Inflammatory macrophage (primary cell): ENCODE measurements at places on chromosomes 6 and 20.

- DNase-seq = no peak
Measured at GRCh38 chr6:124765280-124765679, 197.0 kb upstream of the RNF217 start.

DNA sequence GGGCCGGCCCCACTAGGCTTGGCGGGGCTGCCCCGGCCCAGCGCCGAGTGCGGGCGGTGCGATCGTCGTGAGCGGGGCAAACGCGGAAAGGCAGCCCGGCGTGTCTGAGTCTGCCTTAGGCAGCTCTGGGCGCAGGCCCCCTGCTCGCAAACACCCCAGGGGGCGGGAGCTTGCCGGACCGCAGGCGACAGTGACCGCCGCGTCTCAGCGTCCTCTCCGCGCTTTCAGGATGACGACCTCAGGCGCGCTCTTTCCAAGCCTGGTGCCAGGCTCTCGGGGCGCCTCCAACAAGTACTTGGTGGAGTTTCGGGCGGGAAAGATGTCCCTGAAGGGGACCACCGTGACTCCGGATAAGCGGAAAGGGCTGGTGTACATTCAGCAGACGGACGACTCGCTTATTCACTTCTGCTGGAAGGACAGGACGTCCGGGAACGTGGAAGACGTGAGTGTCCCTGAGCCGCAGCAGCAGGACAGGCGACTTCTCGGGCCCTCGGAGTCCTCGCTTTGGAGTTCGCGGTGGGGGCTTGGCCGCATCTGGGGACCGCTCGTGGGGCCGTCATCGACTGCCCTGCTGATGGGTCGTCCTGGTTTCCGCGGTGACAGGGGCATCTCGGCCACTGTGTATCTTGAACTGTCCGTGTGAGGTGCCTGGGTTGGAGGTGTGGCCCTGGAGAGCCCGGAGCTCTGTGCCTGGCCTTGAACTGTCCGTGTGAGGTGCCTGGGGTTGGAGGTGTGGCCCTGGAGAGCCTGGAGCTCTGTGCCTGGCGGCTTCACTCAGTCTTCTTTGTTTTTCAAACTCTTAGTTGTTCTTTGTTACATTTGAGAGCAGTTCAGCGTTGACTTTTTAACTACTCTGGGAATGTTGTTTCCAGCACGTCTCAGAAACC is 786 bp downstream of the ADRM1 start:
- peak; percentile 43 for DNase-seq

DNA sequence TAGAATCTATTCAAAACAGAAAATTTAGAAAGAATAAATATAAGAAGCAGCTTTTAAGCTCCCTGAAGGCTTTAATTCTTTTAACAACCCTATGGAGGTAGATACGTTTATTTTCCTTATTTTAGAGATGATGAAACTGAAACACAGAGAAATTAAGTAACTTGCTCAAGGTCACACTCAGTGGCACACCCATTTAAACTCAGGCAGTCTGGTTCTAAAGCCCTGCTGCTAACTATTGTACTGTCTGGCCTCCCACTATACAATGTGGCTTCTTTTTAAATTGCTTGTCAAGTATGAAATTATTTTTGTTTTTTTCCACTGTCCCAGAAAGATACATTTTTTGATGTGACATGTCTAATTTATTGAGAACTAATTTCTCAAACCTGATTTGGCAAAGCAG is 55.7 kb downstream of the FAM217A start:
- DNase-seq = peak; percentile 37

DNA sequence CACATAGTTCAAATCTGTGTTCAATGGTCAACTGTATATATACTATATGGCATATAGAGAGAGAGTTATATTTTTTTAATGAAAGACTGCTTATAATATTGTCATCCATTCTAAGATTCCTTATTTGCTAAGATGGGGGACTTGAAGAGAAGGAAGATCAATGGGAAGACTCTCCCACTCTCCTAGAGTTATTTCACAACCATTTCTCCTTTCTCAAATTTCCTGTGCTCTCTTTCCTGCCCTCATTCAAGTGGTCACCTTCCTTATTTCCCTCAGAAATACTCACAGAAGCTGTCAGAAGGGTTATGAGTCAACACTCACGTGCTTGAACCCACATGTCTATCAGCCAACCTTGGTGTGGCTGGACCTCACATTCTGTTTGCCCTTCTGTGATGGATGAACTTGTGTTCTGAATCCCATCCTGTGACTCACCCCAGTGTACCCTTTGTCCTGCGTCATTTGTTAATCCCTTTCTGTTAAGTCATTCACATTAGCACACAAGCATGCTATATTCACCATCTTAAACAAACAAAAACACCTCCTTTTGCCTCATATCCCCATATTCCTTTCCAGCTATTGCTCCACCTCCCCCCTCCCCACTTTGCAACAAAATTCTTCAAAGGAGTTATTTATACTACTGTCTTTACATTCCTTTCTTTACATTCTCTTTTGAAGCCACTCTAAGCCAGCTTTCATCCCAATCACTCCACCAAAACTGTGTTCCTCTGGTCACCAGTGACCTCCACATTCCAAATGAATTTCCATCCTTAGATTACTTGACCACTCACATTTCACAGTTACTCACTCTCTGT is 279.3 kb upstream of the TCF21 start:
- no peak for DNase-seq

- DNase-seq = no peak
Measured at GRCh38 chr6:84906514-84906913, 142.1 kb upstream of the TBX18 start.

DNA sequence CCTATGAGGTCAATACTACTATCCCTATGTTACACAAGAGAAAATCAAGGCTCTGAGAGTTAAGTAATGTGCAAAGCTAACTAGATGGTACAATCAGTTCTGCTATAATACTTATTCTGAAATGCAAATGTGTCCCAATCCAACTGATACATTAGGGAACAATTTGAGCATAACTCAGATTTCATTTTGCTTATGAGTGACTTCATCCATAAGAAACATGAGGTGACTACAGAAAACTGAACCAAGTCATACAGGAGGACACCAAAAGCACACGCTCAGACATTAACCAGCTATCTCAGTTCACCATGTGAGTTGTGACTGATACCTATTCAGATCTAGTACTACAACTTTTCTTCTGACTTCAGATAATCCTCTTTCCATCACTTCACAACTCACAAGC is 179.9 kb upstream of the RUNX2 start:
- no peak for DNase-seq

DNA sequence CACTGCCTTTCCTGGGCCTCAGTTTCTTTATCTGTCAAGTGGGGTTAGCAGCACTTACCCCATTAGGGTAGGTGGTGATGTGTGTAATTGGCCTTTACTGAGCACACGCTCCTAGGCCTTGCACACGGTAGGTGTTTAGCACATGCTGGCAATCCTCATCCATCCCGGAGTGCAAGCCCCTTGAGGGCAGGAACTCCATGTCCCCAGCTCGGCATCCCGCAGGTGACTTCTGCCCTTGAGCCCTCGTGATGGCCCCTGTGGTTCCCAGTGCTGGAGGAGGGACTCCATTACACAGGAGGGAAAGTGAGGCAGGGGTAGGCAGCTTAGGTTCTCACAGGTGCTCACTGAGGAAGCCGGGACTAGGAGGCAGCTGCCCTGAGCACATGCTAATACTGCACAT is 40.0 kb downstream of the MYH7B start:
- DNase-seq = no peak

DNA sequence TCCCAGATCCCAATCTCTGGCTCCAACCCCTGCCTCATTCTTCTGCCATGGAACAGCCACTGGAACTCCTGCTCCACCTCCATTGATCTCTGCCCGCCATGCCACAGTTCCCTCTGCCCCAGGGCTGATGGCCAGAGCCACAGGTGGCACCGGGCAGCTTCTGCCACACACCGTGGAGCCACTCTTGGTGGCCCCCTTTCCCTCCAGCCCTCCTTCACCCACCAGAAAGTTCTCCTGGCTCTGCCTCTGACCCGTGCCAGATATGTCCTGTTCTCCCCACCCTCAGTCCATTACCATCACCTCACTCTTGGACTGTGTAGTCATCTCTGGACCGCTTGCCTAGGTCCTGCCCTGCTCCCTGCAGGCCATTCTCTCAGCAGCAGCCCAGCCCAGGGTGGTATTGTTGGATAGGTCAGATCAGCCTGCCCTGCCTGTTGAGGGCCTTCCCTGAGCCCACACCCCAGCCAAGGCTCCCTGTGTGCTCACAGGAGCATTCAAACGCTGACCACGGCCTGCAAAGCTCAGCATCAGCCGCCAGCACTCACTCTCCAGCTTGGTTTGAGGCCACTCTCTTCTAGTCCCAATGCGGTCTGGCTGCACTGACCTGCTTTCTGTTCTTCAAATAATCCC is 16.8 kb upstream of the SYNDIG1 start:
- DNase-seq = no peak

DNA sequence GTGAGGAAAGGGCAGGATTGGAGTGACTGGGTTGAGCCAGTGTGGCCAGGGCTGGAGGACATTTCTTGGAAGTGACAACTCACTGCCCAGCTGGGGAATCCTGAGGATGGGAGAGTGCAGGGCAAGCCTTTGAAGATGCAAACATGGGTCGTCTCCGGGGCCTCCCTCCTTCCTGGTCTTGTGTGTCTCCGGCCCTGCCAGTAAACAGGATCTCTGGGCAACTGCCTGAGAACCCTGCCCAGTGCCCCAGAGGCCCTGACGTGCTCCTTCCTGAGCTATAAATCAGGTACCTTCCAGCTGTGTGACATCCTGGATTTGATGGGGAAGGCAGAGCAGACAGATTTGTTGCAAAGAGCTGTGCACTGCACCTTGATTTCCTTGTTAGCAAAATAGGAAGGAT is 12.9 kb upstream of the TCF15 start:
- DNase-seq = no peak

DNA sequence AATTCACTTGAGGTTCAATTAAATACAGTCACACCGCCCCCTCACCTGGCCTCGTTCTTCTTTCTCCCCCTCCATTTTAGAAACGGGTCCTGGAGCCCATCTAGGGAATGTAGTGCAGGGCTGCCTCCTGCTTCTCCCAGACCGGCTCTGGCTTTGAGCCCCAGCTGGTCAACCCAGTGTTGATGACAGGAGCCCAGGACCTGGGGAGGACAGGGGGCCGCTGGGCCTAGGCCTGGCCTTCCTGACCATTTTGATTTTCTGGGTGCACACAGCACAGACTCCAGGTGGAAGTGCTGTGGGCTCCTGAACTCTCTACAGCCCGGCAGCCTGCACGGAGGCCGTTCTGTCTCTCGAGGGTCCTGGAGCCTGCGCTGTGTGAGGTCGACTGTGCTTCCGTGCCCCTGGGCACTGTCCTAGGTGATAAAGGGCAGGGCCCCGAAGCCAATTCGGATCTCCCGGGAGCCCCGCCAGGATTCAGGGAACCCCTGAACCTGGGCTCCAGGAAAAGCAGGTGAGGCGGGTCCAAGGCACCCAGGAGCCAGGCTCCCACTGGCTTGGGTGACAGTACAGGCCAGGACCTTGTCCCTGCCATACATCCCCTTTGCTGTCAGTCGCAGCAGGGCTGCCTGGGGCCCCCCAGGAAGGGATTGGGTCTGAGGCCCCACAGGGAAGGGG is 23.3 kb downstream of the NPEPL1 start:
- DNase-seq = no peak

GRCh38 chr6:22073516-22074198 is 223.2 kb downstream of the PRL start:
- peak; percentile 50 for DNase-seq

- no peak for DNase-seq
Measured at GRCh38 chr20:51202304-51202703, 179.4 kb upstream of the KCNG1 start.

DNA sequence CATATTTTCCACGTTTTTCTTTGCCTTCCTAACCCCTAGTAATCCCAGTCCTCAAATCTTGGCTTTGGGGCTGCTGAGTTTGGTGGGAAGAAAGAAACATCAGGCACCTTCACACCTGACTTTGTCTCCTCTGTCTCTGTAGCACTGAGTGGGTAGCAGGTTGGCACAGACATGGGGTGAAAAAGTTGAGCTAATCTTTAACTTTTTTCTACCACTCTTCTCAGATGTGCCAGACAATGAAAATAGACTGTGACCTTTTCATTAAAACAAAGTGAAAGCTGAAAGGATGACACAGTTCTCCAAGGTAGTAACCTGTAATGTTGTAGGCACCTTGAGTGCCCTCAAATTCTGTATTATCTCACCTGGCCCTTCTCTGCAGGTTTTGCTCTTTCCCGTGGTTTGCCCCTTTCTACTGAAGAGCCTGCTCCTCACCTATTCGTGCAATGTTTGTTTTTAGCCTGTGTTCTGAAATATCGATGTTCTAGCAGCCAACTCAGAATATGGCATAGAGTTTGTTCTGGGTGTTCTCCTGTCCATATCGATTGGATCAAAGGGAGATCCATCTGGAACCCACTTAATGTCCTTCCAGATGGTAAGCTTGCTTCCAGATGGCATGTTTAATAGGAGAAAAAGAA is 57.8 kb upstream of the ATXN1 start:
- DNase-seq = no peak

DNA sequence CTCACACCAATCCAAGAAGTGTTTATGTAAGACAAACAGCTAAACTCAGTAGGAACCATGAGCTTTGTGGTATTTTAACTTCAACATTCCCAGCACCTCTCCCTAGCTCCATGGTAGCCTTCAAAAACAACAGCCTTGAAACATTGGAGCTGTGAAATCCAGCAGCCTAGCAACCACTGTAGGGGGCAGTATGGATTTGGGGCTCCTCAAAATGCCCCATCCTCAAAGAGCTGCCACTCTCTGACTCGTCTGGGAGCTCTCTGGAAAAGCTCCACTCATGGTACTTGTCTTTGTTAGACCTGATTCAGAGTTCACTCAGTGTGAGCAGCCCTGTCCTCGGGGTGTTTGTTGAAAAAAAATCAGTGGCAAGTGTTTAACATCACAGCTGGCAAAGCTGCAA is 82.9 kb downstream of the KIF6 start:
- DNase-seq = no peak

- DNase-seq = no peak
Measured at GRCh38 chr6:75106426-75106825, 99.4 kb downstream of the COL12A1 start.

GRCh38 chr6:91523511-91523910 is 936.6 kb upstream of the MAP3K7 start:
- no peak for DNase-seq

DNA sequence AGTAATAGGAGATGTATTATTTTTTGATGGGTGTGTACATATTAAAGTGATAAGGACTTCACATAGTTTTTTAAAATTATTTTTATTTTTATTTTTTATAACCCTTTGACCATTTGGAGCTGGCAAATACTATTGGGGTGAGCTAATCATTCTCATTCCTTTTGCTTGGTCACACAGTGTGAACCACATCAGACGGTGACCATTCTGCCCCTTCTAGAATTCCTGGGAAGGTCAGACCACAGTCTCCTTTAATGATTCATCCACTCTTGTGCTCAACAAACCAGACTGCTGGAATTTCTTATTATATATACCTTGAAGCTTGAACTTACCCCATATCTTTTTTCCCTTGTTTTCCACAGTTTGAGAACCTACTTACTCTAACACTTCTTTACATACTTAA is 23.9 kb upstream of the PRL start:
- DNase-seq = no peak

DNA sequence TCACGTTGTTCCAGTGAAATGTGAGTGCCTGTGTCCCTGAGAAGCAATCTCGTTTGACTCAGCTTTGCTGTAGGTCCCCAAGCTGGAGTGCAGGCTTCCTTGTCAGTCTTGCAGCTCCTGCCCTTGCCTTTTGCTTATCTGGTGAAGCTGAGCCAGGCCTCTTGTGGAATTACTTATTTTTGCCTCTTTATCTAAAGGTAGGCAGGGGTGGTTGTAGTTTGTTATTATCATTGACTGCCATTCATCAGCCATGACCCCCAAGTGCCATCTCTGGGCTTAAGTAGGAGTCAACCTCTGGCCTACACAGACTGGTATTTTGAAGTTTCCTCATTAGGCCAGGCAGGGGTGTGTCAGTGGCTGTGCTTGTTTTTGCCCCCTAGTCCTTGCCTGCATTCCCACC is 2.1 kb downstream of the TMEM14B start:
- no peak for DNase-seq
